ENCODE measurements at places on chromosomes 1 and 21. TPM values are rescaled to one million over a fixed set of nuclear protein-coding genes. Genes with fewer than 3 reads are reported as not detected.

DNA sequence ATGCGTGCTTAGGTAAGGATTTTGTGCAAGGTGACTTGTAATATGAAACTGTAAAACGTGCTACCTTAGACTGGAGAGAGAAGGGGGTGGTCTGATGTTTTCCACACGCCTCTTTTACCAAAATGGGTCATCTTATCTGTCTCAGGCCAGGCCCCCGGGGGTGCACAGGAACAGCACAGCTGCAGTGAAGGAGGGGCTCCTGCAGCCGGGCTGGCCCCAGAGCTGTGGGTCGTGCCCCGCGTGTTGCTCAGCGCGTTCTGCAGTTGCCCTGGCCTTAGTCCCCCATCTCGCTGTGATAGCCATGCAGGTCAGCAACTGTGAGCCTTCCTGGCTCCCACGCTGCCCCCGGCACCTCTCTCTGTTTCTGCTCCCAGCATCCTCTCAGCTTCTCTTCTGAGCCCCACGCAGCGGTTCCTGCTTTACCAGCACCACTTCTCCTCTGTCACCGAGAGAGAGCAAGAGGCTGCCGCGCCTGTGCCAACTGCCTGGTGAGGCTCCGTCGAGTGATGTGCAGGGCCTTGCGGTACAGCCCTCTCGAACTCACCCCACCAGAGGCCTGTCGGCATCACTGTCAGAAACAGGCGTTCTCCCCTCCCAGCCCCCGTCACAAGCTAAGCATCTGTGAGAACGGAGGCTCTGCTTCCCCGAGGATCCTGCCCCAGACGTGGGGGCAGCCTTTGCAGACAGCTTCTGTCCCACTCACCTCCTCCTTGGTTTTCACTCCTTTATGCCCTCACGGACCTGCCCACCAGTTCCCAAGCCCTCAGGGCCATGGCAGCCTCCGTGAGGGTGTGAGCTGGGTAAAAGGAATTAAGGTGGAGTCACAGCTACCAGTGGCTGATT is 73.3 kb downstream of the ADARB1 start:
- DNase-seq = peak; percentile 21

DNA sequence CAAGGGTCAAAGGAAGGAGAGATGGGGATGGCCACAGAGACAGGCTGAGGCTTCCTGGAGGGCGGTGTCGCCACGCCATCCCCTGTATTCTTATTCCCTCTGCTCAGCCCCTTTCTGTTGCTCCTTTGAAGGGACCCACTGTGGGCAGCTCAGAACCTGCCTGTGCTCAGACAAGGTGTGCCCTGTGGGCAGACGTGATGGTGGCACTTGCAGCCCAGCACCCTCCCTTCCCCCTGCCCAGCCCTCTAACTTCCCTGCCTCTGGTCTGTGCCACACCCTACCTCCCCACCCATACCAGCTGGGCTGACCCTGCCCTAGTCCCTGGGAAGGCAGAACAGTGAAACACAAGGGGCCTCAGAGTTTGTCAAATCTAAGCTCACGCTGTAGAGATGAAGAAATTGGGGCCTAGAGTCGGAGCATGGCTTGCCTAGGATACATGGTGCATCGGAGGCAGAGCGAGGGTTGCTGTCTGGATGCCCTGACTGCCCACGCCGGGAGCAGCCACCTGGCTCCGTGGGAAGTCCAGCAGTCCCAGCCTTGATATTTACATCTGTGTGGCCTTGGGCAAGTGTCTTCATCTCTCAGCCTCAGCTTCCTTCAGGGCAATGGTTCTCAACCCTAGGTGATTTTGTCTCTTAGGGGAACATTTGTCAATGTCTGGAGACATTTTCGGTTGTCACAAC is 68.6 kb upstream of the RUNX3 start:
- DNase-seq = no peak

DNA sequence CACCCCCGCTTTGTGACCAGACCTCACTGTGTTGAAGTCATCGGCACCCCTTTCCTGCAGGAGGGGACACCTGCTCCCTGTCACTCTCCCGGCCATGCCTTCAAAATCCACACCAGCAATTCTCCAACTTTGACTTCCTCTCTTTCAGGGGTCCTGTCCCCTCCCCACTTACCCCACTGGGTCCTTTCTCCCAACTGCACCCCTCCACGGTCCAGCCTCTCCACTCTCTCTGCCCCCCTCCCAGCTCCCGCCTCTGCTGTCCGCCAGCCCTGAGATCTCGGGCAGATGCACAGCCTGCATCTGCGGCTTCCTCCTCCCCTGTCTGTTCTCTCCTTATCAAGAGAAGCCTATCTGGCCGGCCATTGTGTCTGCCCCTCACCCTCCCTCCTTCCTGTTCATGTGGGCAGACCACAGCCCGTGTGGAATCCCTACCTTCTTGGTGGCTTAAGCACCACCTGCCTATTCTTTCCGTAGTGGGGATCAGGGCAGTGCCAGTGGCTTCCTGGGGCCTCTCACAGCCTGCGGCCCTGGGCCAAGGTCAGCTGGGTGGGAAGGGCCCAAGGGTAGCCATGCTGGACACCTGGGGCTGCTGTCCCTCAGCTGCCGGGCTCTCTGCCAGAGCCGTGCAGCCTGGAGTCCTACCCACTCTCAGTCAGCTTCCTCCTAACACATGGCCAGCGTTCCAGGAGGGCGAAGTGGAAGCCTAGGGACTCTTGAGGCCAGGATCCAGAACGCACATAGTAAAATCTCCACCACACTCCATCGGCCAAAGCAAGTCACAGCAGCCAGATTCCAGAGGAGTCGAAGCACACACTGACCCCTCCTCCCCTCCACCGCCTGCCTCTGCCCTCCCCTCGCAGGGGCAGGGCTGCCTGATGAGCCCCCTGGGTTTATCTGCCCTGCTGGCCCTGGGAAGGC is 5.1 kb upstream of the HES4 start:
- DNase-seq = no peak

DNA sequence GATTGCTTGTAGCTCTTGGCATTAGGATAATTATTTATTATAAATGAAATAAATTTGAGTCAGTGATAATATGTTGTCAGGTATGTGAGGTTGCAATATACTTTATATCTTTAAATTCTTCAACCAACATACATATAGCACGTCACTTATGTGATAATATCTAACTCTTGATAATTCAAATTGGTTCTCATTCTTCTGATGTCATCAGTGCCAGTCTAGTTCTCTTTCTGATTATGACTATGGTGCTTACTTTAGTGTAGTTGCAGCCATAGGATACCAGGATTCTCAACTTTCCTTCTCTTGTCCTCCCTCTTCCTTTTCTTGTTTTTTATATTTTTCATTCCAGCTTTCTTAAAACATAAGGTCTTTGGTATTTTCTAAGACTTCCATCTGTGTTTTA is 34.8 kb upstream of the ATP6V1G3 start:
- DNase-seq = no peak

GRCh38 chr1:12518931-12519692 is 98.9 kb downstream of the DHRS3 start:
- peak; percentile 93 for DNase-seq

Gene OR2L2
- total RNA-seq = not detected
